ENCODE measurements at places on chromosomes 7 and 10.

- no peak for DNase-seq
Measured at GRCh38 chr10:125201791-125202622, 41.6 kb upstream of the CTBP2 start.

DNA sequence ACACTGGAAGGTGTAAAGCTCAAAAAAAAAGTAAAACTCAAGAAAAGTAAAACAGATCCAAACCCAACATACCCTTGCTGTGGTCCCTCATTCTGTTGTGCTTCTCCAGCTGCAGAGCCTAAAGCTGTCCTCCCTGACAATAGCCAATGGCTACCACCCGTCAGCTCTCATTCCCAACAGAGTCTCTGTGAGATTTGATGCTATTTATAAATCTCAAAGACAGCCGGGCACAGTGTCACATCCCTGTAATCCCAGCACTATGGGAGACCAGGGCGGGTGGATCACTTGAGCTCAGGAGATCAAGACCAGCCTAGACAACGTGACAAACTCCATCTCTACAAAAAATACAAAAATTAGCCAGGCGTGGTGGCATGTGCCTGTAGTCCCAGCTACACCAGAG is 116.0 kb downstream of the KMT2E start:
- no peak for DNase-seq

- no peak for DNase-seq
Measured at GRCh38 chr7:22549051-22549450, 49.1 kb upstream of the STEAP1B start.

GRCh38 chr7:39816462-39817060 is 133.5 kb upstream of the CDK13 start:
- no peak for DNase-seq

- DNase-seq = peak; percentile 2
Measured at GRCh38 chr10:118459642-118460193, 117.6 kb upstream of the FAM204A start.

GRCh38 chr10:111556666-111557065 is 479.8 kb downstream of the ADRA2A start:
- DNase-seq = no peak

Measured in bone marrow (tissue), 2 donors.